Activated naive CD4-positive, alpha-beta T cell (primary cell): ENCODE measurements at places on chromosomes 11 and 22.
A peak's percentile ranks its signal among the peaks of the same experiment; 100 is the strongest.

DNA sequence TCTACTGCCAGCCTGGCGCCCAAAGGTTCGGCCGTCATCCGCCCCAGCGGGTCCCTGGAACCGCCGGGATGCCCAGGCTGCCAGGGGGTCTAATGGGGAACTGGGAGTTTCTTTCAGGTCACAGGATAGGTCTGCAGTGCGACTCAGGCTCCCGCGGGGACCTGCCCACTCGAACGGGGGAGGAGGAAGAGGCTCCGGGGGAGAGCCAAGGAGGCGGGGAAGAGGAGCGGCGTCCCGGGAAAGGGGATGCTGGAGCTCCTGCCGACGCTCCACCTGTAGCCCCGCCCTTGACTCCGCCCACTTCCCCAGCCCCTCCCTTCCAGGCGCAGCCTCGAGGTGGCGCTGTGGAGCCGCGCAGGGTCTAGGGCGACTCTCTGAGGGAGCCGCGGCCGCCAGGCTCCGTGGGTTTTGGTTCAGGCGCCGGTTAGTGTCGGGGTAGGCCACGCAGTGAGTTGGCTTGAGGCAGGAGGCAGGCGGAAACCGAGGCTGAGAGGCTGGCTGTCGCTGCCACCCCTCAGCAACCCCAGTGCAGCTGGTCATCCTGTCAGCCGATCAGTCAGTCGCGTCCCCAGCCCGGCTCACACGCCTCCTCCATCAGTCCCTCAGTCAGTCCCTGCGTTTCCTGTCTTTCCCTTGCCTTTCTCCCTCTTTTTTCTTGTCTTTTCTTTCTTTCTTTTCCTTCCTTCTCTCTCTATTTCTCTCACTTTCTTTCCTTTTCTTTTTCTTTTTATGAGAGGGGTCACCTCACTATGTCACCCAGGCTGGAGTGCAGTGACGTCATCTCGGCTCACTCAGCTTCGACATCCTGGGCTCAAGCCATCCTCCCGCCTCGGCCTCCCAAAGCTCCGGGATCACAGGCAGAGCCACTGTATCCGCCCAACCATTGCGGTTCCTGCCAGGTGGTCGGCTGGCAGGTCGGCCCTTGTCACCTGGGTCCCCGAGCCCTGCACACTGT lies 26.4 kb downstream of the YWHAH start:
- DNase-seq = peak; percentile 80

DNA sequence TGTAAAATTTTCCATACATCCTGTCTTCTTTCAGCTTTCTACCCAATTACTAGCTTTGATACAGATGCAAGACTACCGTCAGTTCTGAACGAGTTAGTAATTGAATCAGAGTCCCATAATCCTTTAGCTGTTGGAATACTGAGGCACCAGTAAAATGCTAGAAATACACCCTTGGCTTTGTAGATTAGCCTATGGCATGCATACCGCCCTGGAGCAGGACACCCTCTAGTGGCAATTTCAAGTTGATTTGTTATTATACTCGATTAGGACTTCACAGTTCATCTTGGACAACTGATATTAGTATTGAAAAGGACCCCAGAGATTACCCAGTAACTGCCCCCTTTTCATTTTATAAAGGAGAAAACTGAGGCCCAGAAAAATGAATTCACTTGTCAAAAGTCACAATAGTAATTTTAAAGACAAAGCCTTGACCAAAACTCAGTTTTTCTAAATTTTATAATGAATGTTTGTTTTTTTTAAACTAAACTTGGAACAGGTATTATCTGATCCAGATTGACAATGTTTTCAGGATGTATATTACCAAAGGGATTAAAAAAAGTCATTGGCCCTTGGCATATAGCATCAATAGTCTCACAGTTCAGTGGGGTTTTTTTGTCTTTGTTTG lies 72.6 kb downstream of the HIPK3 start:
- no peak for DNase-seq

GRCh38 chr22:18152519-18152918 lies 2.5 kb downstream of the USP18 start:
- peak; percentile 8 for DNase-seq

DNA sequence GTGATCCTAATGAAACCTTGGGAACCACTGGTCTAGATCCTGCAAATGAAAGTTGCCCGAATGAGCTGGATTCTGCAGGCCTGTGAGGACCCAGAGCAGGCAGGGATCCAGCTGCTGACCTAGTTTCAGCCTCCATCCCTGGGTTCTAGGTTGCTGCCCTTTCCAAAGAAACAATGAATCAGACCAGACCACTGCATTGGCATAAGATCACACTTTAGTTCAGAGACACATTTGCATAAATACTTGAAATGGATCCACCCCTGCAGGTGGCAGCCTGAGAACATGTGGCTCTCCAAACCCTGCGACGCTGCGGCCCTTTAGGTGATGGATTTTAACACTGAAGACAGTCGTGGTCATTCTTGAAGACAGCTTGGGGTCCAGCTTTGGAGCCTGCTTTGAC lies 23.7 kb downstream of the ADAMTS8 start:
- no peak for DNase-seq

- no peak for DNase-seq
Observed at GRCh38 chr11:76214968-76215548, 8.8 kb upstream of the WNT11 start.

GRCh38 chr11:61671527-61671926 lies 8.7 kb upstream of the DAGLA start:
- no peak for DNase-seq

- DNase-seq = no peak
Observed at GRCh38 chr11:23564370-23564769, 704.1 kb upstream of the CCDC179 start.

- no peak for DNase-seq
Observed at GRCh38 chr22:32325811-32326237, 31.8 kb upstream of the RFPL3 start.

DNA sequence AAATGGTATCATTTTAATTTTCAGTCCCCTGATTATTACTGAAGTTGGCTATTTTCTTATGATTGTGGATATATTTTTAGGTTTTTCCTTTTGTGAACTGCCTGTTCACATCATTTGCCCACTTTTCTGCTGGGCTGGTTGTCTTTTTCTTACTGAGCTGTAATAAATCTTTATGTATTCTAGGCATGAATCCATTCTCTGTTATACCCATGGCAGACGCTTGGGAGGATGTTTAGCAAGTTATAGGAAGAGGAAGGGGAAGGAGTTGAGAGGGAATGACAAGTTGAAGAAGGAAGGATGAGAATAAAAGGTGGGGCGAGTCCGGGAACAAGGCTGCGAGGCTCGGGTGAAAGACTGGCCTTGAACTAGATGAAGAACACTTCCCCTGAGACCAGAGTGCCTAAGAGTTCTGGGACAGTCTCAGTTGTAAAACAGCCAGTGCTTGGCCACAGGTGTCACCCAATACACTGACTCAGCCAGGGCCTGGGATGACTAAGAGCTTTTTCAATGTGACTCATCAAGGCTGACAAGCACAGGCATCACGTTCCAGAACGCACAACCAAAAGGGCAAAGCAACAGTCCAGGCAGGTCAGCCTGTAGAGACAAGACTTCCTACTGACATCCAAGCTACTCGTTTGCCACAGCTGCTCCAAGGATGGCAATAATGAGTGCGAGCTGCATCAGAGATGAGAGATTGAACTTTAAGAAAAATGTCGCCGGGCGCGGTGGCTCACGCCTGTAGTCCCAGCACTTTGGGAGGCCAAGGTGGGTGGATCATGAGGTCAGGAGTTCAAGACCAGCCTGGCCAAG lies 35.2 kb downstream of the LRFN4 start:
- no peak for DNase-seq

DNA sequence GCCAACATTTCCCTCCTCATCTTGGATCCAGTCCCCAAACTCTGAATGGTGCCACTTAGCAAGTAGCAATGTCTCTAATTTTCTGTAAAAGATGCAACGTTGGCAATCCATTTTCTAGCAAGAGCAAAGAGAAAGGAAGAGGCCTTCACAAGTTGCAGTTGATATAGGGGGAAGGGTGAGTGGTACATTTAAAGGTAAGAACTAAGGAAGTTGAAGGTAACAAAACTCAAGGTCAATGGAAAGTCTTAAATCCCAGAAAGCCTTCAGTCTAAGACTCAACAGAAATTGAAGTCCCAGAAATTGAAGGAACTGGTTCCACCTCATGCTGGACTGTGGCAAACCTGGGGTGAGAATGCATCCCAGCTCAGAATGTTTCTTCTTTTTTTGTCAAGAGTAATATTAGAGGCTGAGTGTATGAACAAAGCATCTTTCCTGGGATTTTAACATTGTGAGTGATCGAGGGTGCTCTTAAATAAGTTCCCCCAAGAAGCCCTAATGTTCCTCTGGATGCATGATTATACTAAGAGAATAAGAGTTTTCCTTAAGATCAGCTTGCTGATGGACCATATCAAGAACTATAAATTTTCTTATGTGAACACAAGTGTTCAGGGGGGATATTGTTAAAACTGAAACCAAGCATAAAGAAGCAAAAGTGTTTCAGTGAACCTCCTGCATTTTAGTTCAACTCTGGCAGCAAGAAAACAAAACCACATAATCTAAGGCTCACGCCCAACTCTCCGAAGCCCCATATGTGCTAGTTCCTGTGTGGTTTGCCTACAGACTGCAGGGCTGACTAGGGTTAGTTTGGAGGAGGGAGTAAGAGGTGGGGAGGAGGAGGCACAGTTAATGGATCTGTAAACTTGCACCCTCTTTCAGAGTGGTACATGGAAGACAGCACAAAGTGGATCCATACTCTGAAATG lies at the start of gene GRAP2:
Gene GRAP2, plus strand, starts transcription at position 779 of the 922 bp plus-strand sequence. CDS start 46,023 bp downstream, outside the sequence.
- no peak for DNase-seq

- DNase-seq = no peak
Observed at GRCh38 chr11:71505001-71505400, 22.1 kb upstream of the KRTAP5-7 start.

GRCh38 chr11:93089474-93090102 lies 108.2 kb downstream of the SLC36A4 start:
- DNase-seq = no peak

GRCh38 chr11:109590782-109591181 lies 168.8 kb downstream of the C11orf87 start:
- DNase-seq = no peak

- no peak for DNase-seq
Observed at GRCh38 chr11:35477901-35478300, 47.5 kb downstream of the PAMR1 start.

- DNase-seq = peak; percentile 44
Observed at GRCh38 chr22:50190182-50190940, 4.6 kb downstream of the TRABD start.

DNA sequence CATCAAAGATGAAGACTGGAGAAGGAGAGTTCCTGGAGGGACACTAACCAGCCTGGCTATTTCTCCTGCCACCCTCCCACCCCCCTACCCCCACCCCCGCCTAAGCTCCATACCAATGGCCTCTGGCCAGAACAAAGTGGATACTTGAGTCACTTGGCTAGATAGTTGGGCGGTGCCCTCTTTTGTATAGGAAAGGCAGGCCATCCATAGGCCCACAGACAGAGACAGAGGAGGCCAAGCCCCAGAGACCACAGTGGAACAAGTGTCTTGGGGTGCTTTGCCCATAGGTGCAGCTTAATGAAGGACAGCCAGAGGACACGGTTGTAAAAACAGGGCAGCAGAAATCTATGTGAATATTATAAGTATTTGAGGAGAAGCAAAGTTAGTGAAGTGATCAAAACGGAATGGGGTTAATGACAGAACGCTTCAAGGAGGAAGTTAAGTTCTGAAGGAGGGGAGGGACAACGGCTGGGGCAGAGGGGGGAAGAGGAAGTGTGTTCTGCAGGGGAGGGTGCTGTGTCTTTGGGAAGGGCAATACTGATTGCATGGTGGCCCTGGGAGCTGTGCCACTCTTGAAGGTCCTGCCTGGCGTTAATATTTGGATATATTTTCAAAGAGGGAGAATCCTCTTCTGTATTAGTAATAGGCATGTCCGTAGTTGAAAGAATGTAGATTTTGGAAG lies 32.7 kb downstream of the FLI1 start:
- no peak for DNase-seq

GRCh38 chr11:66976028-66976467 lies 944 bp downstream of the C11orf86 start:
- DNase-seq = no peak

GRCh38 chr11:34755671-34756070 lies 134.8 kb downstream of the EHF start:
- no peak for DNase-seq

- DNase-seq = no peak
Observed at GRCh38 chr11:12444601-12445000, 67.2 kb downstream of the PARVA start.

DNA sequence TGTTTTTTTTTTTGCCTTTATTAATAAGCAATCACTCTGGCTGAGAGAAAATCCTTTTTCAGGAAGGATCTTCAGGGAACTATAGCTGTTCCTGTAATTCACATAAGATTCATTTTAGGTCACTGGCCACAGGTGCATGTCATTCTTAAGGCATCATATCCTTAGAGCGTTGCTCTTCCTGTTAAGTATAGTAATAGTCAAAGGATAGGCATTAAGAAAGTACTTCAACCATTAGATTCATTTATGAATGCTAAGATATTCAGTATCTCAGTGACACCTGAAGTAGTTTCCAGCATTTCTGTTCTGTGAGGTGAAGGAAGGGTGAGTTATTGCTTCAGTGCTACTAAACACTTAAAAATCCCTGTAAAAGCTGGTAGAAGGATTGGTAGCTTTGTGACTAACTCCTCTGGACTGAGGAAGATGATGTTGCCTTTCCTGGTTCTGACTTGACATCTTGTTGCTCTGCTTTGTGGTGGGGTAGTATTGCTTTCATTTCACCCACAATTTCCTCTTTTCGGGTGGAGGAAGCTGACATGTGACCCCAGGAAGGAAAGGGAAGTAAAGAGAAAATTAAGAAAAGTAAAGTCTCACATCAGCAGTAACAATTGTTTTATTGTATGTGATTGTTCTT lies 34.7 kb downstream of the RNF169 start:
- no peak for DNase-seq

DNA sequence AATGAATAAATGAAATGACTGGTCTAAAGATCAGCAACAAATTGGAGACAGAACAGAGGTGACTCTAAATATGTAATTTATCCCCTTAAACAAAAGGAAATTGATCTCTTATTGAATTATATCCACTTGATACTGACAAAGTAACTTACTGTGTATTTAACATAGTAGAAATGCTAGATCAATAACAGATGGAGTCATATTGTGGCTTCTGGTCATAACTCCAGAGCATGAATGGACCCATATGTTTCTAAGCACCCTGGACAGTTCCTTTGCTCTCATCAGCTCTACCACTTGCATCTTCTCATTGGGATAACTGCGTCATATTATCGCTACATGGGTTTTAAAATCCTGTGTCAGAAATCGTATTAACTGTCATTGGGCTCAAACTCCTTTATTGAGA lies 222.3 kb downstream of the ETS1 start:
- no peak for DNase-seq

DNA sequence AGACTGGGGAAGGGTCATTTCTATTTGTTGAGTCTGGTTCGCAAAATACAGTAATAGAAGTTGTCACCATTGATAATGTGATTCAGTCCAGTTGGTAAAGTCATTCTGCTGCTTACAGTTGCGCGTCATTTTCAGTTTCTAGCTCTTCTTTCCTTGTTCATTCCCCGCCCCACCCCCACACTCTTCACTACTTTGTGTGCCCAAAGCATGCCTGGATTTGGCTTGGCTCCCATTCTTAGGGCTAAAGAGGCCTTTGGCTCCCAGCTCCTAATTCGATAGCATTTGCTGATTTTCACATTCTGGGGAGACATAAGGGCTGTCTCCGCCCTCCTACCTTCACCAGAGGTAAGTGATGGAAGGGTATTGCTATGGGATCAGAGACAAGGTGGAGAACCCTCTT lies 43.0 kb downstream of the CECR2 start:
- no peak for DNase-seq

GRCh38 chr11:99571094-99571493 lies 550.3 kb downstream of the CNTN5 start:
- DNase-seq = no peak
